CD4-positive, alpha-beta T cell (primary cell): ENCODE measurements at places on chromosomes 1 and 21. TPM values are rescaled to one million over a fixed set of nuclear protein-coding genes. Genes with fewer than 3 reads are reported as not detected.

- no peaks in the 10 kb centered on the region for H3K36me3 ChIP-seq
- no peak overlapping the region for H3K27ac ChIP-seq
- H3K4me3 ChIP-seq = peak overlapping the region; percentile 30
- H3K27me3 ChIP-seq = peaks cover 78% of the 10 kb centered on the region
Observed at GRCh38 chr1:61053712-61054600, 28.4 kb upstream of the NFIA start.

GRCh38 chr1:228105270-228105995 is 2.3 kb upstream of the C1orf35 start:
- H3K36me3 ChIP-seq = peaks cover 32% of the 10 kb centered on the region

- peak overlapping the region; percentile 75 for H3K27ac ChIP-seq
- peaks cover 10% of the 10 kb centered on the region for H3K4me1 ChIP-seq
- H3K4me3 ChIP-seq = peak overlapping the region; percentile 49
- DNase-seq = no peak
- no peaks in the 10 kb centered on the region for H3K36me3 ChIP-seq
- no peaks in the 10 kb centered on the region for H3K27me3 ChIP-seq
Observed at GRCh38 chr1:146051452-146051851, 29.9 kb upstream of the HJV start.

DNA sequence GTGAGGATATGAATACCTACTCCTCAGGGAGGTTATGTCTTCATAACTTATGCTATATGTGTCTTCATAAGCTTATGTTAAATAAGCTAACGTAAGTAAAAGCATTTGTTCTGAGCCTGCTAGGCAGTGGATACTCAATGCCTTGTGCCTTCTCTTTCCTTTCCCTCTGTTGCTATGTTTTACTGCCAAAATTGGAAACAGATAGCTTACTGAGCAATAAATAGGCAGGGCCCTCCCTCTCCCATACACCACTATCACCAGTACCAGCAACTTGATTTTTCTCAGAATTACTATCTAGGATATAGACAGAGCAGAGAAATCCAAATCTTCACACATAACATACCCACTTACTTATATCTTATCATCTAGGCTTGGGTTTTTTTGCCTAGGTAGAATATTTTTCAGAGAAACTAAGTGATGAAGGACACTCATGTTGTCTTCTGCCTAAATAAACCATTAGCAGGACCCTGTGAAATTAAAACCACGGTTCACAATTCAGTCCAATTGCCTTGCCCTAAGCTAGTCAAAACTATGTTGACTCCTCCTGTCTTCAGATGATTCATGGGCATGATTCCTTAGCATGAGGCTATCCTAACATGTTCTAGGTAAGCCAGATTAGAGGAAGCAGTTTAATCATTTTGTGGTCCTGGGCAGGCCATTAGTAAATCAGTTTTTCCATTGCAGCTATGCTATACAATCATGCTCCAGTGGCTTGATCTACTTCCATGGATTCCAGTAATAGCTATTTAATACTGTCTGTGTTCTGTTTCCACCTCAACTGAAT is 15.9 kb upstream of the LRRC8C start:
- H3K27me3 ChIP-seq = no peaks in the 10 kb centered on the region
- no peak overlapping the region for H3K27ac ChIP-seq
- DNase-seq = no peak
- no peak overlapping the region for H3K4me3 ChIP-seq
- peaks cover 8% of the 10 kb centered on the region for H3K36me3 ChIP-seq

GRCh38 chr1:36709869-36710481 is 227.3 kb upstream of the CSF3R start:
- peaks cover 50% of the 10 kb centered on the region for H3K27me3 ChIP-seq
- no peak for DNase-seq
- no peaks in the 10 kb centered on the region for H3K4me1 ChIP-seq
- no peak overlapping the region for H3K27ac ChIP-seq

GRCh38 chr1:153360190-153360589 is 2.5 kb downstream of the S100A9 start:
- no peak for DNase-seq
- H3K4me3 ChIP-seq = no peak overlapping the region
- H3K4me1 ChIP-seq = peaks cover 22% of the 10 kb centered on the region
- H3K36me3 ChIP-seq = no peaks in the 10 kb centered on the region
- H3K27ac ChIP-seq = no peak overlapping the region

GRCh38 chr1:30706528-30706927 is 16.9 kb downstream of the MATN1 start:
- no peaks in the 10 kb centered on the region for H3K36me3 ChIP-seq
- peaks cover 6% of the 10 kb centered on the region for H3K27me3 ChIP-seq
- H3K4me1 ChIP-seq = no peaks in the 10 kb centered on the region
- no peak overlapping the region for H3K27ac ChIP-seq

DNA sequence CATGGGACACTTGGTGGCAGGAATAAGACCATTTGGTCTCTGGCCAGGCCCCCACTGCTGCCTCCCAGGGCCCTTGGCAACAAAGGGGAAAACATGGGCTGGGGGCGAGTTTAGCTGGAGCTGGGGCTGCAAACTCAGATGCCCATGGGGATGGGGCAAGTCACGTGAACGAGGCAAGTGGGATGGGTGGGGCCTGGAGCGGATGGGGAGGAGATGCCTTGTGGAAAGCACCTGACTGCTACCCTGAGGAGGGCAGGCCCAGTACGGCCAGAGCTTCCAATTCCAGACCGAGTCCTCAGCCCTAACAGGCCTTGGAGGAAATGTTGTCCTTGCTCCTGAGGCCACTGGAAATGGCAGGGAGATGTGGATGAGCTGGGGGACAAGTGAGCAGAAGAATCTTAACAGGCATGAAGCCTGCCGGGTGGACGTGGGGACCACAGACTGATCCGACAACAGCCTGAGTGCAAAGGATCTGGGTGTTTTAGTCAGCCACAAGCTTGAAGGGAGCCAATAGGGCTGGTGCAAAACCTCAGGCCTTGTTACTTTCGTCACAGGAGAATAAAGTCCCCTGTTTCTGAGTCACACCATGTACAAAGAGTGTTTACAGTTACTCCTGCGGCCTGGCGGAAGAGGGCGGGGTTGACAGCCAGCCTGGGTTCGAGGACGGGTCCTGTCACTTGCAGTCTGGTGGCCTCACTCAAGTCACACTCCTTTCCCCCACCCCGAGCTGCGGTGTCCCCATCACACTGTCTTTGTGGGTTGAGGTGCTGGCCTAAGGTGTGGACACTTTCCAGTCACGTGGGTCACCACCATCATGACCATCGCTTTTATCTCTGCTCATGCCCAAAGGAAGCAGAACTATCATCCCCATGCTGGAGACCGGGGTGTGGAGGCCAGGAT is 19.1 kb downstream of the RUNX3 start:
- no peaks in the 10 kb centered on the region for H3K27me3 ChIP-seq
- peak overlapping the region; percentile 13 for H3K4me3 ChIP-seq

- no peak for DNase-seq
- H3K36me3 ChIP-seq = no peaks in the 10 kb centered on the region
- no peak overlapping the region for H3K4me3 ChIP-seq
- H3K27ac ChIP-seq = no peak overlapping the region
- H3K4me1 ChIP-seq = no peaks in the 10 kb centered on the region
Observed at GRCh38 chr1:186568221-186568620, 107.3 kb upstream of the PDC start.

DNA sequence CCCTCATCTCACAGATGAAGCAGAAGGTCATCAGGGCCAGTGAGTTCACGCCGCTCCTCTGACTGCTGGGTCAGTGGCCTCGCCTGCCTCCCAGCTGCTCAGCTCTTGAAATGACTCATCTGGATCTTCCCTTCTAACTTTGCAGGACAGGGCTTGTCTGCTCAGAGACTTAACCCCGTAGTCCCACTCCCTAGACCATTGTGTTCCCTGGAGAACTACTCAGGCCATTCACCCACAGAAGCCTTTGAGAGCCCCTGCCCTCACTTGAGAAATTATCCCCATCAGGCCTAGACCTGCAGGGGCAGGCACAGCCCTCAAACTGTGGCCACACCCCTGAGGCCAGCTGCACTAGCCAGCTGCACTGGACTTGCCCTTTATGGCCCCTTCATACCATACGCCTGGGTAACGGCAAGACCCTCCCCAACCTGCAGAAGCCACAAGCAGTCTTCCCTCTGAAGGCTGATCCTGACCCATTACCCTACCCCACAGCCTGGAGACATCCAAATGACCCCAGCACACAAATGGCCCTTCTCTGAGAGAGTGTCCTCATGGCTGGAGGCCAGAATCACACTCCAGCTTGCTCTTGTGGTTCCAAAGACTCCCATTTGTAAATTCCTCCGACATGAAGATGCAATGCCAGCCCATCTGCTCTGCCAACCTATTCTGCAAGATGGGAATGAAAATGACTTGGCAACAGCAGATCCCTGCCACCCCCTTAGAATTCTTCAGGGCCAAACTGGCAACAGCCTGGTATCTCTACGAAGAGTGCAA is 33.2 kb downstream of the RCSD1 start:
- peaks cover 83% of the 10 kb centered on the region for H3K36me3 ChIP-seq
- H3K4me3 ChIP-seq = no peak overlapping the region
- H3K27ac ChIP-seq = no peak overlapping the region

DNA sequence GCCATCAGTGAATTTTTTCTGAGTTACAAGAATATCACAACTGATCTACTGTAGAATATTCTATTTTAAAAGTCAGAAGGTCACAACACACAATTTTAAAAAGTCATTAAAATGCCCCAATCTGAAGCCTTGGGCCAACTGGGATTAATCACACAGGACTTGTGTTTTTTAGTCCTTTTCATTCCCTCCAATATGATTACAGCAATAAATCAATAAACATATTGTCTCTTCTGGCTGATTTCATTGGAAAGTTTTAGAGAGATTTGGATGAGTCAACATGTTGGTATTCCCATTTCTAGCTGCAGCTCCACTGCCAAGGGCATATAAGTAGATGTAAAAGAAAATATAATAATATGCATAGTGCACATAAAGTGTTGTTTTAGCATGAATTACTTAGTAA is 85.8 kb downstream of the NIBAN1 start:
- H3K4me1 ChIP-seq = peaks cover 24% of the 10 kb centered on the region
- no peak for DNase-seq
- no peaks in the 10 kb centered on the region for H3K27me3 ChIP-seq
- H3K4me3 ChIP-seq = no peak overlapping the region
- peaks cover 14% of the 10 kb centered on the region for H3K36me3 ChIP-seq

- no peaks in the 10 kb centered on the region for H3K4me1 ChIP-seq
- no peak overlapping the region for H3K27ac ChIP-seq
- H3K36me3 ChIP-seq = no peaks in the 10 kb centered on the region
- H3K4me3 ChIP-seq = no peak overlapping the region
- H3K27me3 ChIP-seq = no peaks in the 10 kb centered on the region
- no peak for DNase-seq
Observed at GRCh38 chr1:93440706-93441105, 7.2 kb upstream of the FNBP1L start.

DNA sequence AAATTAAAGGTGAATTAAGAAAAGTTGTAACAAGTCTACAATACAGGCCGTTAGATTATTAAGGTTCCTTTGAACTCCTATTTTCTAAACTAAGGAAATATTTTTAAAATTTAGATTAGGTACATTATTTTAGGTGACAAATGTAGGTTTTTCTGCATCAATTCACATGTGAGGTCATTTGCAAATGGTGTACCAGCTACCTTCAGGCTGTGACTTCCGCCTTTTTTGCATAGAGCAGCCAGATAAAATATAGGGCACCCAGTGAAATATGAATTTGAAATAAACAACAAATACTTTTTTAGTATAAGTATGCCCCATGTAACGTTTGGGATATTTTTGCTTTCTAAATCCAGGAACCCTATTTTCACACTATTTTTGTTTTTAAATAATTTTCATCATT is 544.0 kb downstream of the LMO4 start:
- no peaks in the 10 kb centered on the region for H3K36me3 ChIP-seq
- no peak for DNase-seq
- H3K27ac ChIP-seq = no peak overlapping the region
- no peaks in the 10 kb centered on the region for H3K27me3 ChIP-seq
- no peaks in the 10 kb centered on the region for H3K4me1 ChIP-seq

- H3K4me1 ChIP-seq = peaks cover 2% of the 10 kb centered on the region
- H3K27ac ChIP-seq = no peak overlapping the region
- no peaks in the 10 kb centered on the region for H3K36me3 ChIP-seq
- DNase-seq = no peak
Observed at GRCh38 chr1:18479454-18479853, 1.3 kb upstream of the KLHDC7A start.

GRCh38 chr1:1317420-1317819 is 7.0 kb downstream of the INTS11 start:
- no peak overlapping the region for H3K4me3 ChIP-seq
- peaks cover 30% of the 10 kb centered on the region for H3K4me1 ChIP-seq
- H3K27ac ChIP-seq = no peak overlapping the region
- no peak for DNase-seq

- H3K36me3 ChIP-seq = peaks cover 16% of the 10 kb centered on the region
- peaks cover 78% of the 10 kb centered on the region for H3K4me1 ChIP-seq
- peak overlapping the region; percentile 99 for H3K27ac ChIP-seq
- peak; percentile 58 for DNase-seq
- no peaks in the 10 kb centered on the region for H3K27me3 ChIP-seq
Observed at GRCh38 chr1:206556047-206556749, 48.9 kb downstream of the RASSF5 start.

DNA sequence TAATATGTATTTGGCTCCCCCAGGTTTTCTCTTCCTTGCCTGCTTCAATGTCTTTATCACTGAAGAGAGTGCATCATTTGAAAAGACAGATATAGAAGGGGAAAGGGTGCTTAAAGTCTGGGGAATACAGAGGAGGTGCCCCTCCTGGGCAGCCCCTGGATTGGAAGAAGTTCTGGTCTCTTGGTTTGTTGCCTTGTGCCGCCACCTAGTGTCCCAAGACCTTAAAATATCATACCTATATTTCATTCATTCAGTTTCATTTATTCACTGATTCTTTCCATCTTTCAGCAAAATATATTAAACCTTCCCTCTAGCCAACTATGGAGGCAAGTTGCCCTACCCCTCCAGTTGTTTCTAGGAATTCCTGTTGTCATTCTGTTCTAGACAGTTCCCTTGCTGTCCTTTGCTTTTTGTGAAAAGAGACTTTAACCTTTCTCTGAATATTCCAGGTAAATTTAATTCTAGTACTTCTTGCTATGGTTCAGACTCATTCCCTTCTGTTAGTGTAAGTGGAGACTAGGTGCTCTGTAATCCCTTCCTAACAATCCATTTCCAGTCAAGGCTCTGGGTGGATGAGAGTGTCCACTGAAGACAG is 56.1 kb downstream of the MEF2D start:
- DNase-seq = no peak
- H3K27ac ChIP-seq = no peak overlapping the region
- peaks cover 7% of the 10 kb centered on the region for H3K4me1 ChIP-seq
- peaks cover 53% of the 10 kb centered on the region for H3K27me3 ChIP-seq
- no peak overlapping the region for H3K4me3 ChIP-seq
- no peaks in the 10 kb centered on the region for H3K36me3 ChIP-seq

The BRINP2 gene
- total RNA-seq = not detected

The CFHR2 gene
- not detected for total RNA-seq

The CASQ1 gene
- not detected for total RNA-seq

The CELA2B gene
- not detected for total RNA-seq

The SHCBP1L gene
- not detected for total RNA-seq

The S100A12 gene
- total RNA-seq = 5.5 TPM

The RUNX1 gene
- 71.7 TPM for total RNA-seq

The VCAM1 gene
- total RNA-seq = not detected

The SMIM11 gene
- 3.1 TPM for total RNA-seq

The ATP1A2 gene
- not detected for total RNA-seq

The NTPCR gene
- total RNA-seq = 8.5 TPM

The AUNIP gene
- not detected for total RNA-seq
